ENCODE measurements at places on chromosomes 7 and 10.

DNA sequence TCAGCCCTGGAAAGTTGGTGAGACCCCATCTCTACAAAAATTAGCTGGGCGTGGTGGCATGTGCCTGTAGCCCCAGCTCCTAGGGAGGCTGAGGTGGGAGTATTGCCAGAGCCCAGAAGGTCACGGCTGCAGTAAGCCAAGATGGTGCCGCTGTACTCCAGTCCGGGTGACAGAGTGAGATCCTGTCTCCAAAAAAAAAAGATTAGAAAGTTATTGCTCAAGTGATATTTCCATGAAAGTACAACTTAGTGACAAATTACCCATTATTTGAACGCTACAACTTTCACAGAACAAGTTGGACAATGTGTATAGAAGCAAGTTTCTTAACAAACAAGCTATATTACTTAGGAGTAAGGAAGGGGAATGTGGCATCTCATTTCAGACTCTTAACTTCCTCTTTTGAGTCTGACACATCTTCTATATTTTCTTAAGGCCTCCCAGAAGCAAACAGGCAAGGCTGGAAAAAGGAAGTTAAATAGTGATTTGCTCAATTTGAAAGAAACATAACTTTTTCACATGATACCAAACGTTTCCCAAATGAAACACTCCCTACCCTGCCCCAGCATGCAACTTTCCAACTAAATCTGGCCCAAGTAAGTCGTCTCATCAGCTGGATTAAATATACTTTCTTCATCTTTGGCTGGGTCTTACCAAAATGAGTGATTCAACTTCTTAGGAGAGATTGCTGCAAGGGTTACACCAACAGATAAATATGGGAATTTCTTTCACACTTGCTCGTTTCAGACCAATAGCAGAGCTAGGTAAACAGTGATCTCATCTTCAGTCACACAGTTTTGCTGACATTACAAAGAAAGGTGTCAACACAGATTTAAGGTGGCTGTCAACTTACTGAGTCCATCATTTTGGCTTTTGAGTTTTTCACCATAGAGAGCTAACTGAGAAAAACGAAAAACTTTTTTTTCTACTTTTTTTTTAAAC, 66.3 kb upstream of the KLF6 start:
- no peak for DNase-seq

GRCh38 chr7:34091321-34091917, 186.1 kb downstream of the BMPER start:
- peak; percentile 14 for DNase-seq

GRCh38 chr7:155456738-155457543, 988 bp upstream of the EN2 start:
- peak; percentile 85 for DNase-seq

DNA sequence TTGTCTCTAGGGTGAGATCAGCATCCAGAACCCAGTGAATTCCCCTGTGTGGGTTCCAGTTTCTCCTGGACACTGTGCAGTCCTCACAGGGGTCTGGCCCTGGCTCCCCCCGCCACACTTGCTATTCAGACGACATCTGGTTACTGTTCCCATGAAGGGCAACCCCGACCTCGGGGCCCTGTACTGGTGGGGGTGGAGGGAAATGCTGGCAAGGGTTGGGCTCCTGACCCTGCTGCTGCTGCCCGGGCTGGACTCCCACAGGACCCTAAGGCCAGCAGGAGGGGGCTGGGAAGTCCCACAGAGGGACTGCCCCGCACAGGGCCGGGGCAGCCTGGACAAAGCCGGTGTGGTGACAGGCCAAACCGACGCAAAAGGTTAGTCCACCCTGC, 768 bp upstream of the CPA1 start:
- no peak for DNase-seq

GRCh38 chr7:128210590-128211570, 30.2 kb upstream of the LEP start:
- no peak for DNase-seq

GRCh38 chr7:8778459-8778858, 345.1 kb downstream of the NXPH1 start:
- DNase-seq: no peak

DNA sequence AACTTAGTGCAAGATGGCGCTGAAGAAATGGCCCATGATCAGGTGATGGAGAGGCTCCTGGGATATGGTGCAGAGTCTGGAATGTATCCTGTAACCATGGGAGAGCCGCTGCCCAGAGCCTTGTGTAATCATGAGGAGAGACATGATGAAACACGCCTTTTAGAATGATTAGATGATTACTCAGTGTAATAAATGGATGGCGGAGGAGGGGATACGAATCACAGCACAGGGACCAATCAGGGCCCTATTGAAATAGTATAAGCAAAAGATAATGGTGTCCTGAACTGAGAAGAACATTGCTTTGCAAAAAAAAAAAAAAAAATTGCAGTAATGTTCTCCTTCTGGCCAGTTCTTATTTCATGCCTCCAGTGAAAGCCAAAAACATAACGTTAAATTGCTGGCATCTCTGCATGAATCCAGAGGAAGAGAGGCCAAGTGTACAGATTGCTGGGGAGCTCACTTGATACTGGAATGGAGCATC, 668.5 kb upstream of the AUTS2 start:
- DNase-seq: no peak

- no peak for DNase-seq
Measured at GRCh38 chr10:128065881-128066534, 60.2 kb downstream of the MKI67 start.

DNA sequence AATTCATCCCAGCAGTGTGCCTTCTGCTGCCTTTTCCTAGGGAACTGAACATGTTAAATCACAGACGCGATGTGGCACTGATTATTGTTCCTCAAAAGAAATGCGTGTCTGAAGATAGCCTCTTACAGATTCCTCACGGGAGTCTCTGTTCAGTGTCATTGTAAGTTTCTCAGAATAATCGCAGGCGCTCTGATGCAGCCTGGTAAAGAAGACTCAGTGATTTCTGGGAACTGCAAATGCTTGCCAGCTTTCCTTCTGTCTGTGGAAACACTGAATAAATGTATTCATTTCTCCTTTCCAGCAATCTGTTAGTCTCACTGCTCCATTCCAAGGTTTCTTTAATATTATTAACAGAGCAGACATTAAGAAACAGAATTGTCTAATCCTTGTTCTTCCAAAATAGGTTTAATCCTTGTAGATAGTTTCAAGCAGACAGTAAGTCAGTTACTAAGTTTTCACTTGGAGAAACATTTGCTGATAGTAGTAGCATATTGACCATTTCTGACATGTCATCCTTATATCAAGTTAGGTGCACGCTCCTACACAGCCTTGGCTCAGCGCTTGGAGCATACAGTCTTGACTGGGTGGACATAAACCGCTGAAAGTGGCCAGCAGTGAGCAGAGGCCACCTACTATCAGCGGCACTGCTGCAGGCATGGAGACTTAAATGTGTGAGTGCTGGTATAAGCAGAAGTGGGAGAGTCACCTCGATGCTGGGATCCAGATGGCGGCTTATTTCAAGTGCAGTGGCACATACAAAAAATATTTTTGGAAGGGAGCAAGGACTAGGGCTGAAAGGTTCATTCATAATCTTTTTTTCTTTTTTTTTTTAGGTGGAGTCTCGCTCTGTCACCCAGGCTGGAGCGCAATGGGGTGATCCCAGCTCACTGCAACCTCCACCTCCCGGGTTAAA, 27.7 kb downstream of the MMRN2 start:
- DNase-seq: no peak

- no peak for DNase-seq
Measured at GRCh38 chr10:117863771-117864170, 183.0 kb downstream of the RAB11FIP2 start.
